Stimulated activated naive CD4-positive, alpha-beta T cell treated with Interleukin-2 at 50 U/mL for 16 hours (primary cell): ENCODE measurements at places on chromosomes 3 and 15.

GRCh38 chr3:171871392-171872274 is 28.5 kb downstream of the TMEM212 start:
- DNase-seq = no peak

DNA sequence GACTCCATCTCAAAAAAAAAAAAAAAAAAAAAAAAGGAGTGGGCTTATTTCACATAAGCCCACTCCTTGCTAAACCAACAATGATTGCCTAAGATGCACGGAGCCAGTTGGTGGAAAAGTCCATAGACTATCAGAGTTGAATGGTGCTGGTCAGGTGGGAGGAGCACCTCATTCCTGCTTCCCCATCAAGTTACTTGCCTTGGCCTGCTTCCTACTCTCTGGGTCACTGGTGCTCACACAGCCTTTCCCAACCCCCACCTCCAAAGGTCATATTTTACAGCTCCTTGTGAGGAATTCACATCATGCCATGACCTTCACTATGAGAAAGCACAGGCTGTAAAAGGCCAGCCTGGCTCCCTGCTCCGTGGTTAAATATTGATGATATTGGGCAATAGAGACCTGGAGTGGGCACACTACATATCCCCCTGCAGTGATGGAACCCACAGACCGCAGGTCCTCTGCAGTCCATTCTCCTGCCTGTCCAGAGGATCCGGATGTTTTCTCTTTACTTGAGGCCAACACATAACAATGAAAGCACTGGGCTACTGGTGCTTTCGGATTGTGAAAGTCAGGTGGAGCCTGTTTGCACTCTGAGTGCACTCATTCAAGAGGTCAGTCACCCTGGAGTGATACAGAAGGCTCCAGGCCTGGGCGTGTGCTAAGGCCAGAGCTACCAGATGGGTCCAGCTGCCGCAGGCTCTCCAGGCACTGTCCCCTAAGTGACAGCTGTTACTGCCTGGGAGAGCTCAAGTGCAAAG is at the start of gene SLC51B:
Gene SLC51B, plus strand, starts transcription at position 664 of the 758 bp plus-strand sequence. CDS start 4,618 bp downstream, outside the sequence.
- DNase-seq = no peak

GRCh38 chr15:84749111-84749991 is 959 bp downstream of the ZNF592 start:
- DNase-seq = peak; percentile 33

DNA sequence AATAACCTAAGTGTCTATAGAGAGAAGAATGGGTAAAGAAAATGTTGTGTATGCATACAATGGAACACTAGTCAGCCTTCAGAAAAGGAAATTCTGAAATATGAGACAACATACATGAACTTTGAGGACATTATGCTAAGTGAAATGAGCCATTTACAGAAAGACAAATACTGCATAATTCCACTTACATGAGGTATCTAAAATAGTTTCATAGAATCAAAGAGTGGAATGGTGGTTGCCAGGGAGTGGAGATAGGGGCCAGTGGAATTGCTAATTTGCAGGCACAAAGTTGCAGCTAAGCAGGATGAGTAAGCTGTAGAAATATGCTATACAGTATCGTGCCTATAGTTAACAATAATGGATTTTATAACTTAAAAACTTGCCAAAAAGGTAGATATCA is 779.6 kb upstream of the ARPP21 start:
- no peak for DNase-seq

GRCh38 chr3:56835650-56836227 is 34.0 kb upstream of the ARHGEF3 start:
- no peak for DNase-seq

DNA sequence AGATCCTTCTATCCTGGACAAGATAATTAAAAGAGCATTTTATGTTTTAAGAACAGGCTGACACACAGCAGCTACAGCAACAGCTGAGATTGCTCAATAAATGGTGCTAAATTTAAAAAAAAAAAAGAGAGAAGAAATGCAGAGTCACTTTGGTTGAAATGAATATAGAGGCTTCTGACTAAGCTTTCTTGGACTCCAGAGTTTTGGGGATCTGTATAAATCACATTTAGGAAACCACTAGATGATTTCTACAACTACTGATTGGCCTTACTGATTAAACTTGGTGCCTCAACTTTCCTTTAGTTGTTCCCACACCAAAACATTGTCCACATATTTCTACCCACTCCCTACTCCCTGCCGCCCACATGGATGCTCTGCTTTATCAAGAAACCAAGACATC is 132.9 kb upstream of the ZBTB20 start:
- no peak for DNase-seq

DNA sequence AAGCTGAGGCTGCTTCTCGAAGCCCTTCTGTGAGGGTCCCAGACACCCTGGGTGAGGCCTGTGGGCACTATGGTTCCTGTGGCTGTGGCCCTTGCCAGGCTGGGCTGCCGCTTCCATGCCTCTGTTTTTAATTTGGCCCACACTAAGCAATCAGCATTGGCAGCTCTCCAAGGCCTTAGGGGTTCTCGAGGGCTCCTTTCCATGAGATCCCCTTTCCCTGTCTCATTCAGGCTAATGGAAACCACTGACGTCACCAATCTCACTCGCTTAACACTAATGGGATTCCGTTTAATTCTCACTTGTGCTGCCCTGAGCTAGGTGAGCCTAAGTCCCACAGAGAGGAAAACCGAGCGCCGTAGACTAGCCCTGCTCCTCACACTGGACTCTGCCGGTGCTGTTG is 60.2 kb upstream of the RAB6B start:
- no peak for DNase-seq

DNA sequence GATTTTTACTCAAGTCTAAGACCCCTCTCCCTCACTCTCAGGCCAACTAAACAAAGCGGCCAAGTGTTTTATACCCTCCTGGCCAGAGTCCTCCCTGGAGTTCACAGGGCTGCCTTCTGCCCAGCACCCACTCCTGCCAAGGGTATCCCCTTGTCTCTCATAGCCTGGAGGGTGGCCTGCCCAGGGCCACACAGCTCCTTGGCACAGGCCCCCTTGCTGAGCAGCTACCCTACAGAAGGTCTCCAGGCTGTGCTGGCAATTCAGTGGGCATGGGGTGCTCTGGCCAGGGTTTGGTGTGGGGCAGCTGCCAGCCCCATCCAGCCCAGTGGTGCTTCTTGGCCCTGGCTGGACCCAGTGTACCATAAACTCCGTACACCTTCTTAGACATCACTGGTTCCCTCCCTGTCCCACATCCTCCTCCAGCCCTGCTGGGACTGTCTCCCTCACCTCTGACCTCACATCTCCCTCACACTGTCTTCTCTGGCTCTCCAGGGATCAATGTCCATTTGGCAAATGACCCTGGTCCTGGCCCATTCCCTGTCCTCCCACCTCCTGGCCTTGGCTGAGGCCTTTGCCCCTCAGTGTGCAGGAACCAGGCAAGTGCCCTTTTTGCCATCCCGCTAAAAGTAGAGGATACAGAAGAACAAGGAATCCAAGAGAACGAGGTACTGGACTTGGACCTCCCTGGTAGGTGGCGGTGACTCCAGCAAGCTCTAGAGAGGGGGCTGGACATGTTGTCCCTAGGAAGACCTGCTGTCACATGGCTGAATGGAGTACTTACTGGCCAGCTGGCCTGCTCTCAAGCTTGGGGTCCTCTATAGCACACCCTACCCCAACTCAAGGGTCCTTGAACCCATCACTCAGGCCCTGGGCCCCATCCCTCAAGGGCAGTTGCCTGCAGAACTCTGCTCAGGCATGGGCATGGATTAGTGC is 50.0 kb upstream of the TRPM1 start:
- DNase-seq = no peak

- DNase-seq = no peak
Measured at GRCh38 chr15:24848050-24848449, 106.7 kb upstream of the SNRPN start.

GRCh38 chr3:182241766-182242488 is 530.2 kb downstream of the SOX2 start:
- no peak for DNase-seq

DNA sequence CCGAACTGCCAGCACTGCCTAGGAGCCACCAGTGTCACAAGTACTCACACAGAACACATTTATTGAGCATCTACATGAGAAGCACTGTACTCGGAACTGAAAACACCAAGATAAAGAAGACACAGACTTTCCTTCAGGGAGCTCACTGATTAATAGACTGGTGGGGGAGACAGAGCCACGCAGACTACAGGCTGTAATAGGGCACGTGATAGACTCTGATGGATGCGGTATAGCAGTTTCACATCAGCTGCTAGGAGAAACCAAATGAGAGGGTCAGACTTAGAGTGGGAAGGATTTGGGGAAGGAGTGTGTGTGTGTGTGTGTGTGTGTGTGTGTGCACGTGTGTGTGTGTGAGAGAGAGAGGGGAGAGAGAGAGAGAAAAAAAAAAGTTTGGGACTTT is 12.1 kb downstream of the EPHB1 start:
- DNase-seq = no peak

- DNase-seq = no peak
Measured at GRCh38 chr3:56173601-56174000, 294.7 kb downstream of the ERC2 start.

DNA sequence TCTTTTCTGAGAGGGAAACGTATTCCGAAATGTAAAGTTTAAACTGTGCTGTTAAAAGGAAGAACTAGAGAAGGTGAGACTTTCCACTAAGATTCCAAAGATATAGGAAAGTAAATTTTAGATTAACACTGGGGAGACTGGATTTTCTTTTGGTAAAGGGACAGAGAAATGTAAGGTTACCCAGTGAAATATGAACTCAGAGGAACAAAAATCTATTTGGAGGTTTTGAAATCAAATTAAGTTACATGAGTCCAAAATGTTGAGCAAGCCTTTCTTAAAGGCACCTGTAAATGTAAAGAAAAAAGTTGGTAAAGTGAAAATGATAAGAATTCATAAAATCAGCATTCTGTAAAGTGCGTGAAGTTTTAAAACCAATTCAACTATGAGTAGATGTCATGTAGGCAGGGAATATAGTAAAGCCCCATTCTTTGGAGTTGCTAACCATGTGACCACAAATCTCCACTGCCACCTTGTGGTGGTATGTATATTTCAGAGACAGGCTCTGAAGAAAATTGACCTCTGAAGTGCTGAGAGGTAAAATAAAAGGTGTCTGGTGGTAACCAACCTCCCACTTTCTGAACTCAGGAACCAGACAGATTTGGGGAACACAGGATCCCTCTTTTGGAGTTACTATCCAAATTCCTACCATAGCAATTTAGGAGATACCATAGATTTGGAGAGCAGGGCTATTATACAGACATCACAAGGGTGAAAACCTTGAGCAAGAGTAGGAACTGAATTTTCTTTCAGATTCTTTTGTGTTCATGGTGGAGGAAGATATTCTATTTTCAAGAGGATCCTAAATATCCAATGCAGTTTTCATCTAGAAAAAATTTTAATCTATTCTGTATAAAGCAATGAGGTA is 215.3 kb downstream of the ROBO2 start:
- no peak for DNase-seq

GRCh38 chr3:186532598-186533072 is 11.5 kb downstream of the CRYGS start:
- DNase-seq = no peak

- peak; percentile 28 for DNase-seq
Measured at GRCh38 chr3:50971487-50971924, 296.8 kb downstream of the DOCK3 start.

DNA sequence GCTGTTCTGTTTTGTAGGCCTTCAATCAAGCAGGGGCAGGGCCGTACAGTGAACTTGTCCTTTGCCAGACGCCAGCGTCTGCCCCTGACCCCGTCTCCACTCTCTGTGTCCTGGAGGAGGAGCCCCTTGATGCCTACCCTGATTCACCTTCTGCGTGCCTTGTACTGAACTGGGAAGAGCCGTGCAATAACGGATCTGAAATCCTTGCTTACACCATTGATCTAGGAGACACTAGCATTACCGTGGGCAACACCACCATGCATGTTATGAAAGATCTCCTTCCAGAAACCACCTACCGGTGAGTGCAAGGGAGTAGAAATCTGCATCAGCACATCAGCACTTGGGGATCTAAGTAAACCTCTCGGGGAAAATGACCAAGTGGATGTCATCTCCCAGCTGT is 95.5 kb downstream of the GHSR start:
- no peak for DNase-seq

DNA sequence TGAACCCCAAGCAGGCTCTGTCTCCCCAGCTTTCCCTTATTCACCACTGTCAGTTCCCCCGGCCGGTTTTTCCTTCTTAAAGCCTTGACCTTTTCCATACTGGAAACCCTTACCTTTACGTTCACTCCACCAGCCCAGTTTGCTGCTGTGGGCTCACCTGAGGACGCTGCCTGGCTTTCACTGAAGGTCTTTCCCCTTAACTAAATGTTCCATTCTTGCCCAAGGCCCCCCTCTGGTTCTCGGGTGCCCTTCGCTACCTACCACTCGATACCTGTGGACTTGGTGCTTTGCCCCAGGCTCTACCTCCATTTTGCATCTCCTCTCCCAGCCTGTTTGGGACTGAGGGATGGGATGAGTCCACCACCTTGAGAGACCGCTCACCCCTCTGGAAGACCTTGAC is 851 bp downstream of the AP2M1 start:
- no peak for DNase-seq

DNA sequence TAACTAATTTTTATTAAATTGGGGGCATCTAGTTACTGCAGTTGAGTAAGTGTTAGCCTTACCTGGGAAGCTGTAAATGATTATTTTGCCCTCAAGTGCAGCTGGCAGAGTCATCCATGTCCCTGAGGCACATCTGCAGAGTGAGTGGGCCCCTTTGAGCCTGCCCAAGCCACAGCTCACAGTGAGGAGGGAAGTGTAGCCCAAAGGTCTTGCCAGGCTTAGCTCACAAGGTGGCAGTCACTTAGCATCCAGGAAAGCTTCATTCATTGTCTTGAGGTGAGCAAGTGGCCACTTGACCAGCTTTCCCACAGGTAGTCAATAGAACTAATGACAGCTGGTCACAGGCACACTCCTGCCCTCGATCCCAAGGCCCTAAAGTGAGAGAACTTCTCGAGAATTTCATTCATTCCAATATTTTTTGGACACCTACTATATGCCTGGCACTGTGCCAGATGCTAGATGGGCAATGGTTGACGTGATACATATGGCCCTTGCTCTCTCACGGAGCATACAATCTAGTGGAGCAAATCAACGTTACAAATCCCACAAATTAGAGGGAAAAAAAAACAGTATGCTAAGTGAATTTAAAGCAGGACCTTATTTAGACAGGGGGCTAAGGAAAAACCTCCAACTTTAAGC is 163.3 kb upstream of the IL12A start:
- DNase-seq = no peak

DNA sequence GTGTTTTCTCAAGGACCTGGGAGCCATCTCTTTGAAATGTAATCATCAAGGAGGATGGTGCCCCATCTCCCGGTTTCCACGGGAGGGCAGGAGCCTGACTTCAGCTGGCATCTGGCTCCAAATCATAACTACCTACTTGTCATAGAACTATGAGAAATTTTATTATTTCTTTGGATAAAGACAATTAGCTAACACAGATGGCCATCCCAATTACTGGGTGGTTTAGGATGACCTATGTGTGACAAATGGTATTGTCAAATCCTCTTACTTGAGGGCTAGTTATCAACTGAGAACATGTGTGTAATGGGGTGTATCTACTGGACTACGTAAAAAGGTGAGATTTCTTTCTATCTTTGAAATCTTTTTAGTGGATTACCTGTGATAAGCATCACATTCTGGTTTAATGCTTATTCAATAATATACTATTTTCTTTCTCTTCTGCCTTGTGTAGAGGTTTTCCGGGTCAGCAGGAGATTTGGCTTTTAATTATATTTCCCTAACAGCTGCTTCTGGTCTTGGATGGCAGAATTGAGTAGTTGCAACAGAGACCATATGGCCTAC is 15.3 kb upstream of the PARP14 start:
- no peak for DNase-seq
